Thoracic aorta (tissue), 2 donors: ENCODE measurements at places on chromosomes 1 and 21.

- DNase-seq, result no peak
These were observed at the start of gene HMGCS2 for GRCh38 chr1:119768778-119769177. HMGCS2 (minus strand) TSS chr1:119768905; CDS start chr1:119768844, 61 bp downstream.

DNA sequence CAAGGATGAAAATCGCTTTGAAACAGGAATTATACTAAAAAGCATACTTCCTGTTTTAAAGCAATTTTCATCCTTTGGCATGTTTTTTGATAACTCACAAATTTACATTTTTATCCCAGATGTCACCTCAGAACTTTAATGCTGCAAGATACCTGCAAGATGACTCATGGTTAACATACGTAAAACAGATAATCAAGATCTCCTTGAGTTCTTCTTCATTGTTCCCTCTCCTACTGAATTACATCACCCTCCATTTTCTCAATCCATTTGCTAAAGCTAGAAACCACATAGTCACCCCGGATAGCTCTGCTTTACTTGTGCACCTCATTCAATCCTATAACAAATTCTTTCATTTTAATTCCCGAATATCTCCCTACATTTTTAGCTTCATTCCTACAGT, 1114.2 kb downstream of the PLA2G4A start:
- DNase-seq, result no peak

DNA sequence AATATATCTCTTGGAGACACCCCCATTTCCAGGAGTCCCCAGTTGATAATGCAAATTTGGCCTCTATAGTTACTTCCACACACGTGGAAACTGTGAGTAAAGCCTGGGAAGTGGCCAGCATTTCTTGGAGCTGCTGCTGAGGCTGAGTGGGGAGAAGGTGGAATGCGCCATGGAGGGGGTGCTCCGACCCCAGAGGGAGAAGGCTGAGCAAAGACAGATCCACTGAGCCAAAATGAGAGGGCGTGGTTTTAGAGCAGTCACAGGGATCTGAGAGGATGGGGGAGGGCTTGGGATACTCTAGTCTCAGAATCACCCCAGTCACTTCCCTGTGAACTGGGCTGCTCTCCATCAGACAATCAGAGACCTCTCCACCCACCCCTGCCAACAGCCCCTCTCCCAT, 38.7 kb downstream of the TRIM62 start:
- DNase-seq, result no peak

DNA sequence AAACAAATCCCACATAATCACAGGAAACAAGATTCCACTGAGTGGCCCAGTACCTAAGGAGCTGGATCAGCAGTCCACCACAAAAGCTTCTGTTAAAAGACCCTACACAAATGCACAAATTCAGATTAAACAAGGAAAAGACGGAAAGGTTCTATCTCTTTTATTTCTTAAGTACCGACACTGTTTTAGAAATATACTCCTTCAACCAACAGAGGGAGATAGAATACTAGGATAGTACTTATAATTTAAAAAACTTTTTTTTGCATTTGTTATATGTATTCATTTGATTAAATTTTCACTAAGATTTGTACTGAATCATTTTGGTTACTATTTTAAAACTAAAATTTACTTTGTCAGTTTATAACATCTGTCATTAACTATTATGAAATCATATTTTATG, 12.5 kb downstream of the CDC7 start:
- no peak for DNase-seq

- DNase-seq, result no peak
These were observed 218.7 kb upstream of the COA6 start for GRCh38 chr1:234154320-234155251.

- no peak for DNase-seq
These were observed 22.7 kb upstream of the CA6 start for GRCh38 chr1:8922962-8923361.

- no peak for DNase-seq
These were observed 34.0 kb downstream of the PCSK9 start for GRCh38 chr1:55073187-55073916.

GRCh38 chr1:152000964-152001630, 7.4 kb upstream of the S100A10 start:
- DNase-seq, result no peak

GRCh38 chr1:37721565-37721964, 29.2 kb downstream of the CDCA8 start:
- no peak for DNase-seq

- no peak for DNase-seq
These were observed 99.8 kb upstream of the CAMK1G start for GRCh38 chr1:209483691-209484090.

GRCh38 chr21:25457411-25457810, 149.9 kb downstream of the MRPL39 start:
- DNase-seq, result no peak

- DNase-seq, result no peak
These were observed 83.4 kb upstream of the POU3F1 start for GRCh38 chr1:38129971-38130370.

- DNase-seq, result no peak
These were observed 113.9 kb upstream of the RGS1 start for GRCh38 chr1:192461684-192462083.

GRCh38 chr21:39120876-39121599, 62.2 kb downstream of the PSMG1 start:
- DNase-seq, result no peak

DNA sequence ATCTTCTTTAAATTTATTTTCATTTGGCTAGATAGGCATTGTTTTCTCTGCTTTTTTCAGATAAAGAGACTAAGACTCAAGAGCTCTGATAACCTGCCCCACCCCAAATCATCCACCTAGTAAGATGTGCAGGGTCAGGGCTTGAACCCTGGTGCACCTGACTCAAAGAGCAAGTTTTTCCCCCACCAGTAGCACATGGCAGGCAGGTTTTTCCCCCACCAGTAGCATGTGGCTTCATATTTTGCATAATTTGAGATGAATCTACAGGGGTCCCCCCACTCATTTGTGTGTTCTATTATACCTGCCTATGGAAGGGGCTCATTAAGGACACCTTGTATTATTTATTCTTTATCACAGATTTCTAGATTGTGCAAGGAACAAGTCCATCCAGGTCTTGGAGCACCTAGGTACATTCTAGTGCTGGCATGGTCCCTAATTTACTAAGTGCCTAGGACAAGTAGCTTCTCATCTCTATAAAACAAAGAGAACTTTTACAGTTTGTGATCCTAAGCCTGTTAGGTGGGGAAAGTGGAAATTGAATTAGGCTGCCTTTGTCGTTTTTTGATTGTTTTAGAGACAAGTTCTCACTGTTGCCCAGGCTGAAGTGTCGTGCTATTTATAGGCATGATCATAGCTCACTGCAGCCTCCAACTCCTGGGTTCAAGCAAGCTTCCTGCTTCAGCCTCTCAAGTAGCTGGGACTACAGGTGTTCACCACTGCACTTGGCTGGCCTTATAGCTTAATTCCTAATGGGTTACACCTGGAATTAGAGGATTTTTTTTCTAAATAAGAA, 13.2 kb upstream of the CTSE start:
- DNase-seq, result no peak

- DNase-seq, result no peak
These were observed 1.9 kb downstream of the GALE start for GRCh38 chr1:23798662-23799142.

GRCh38 chr1:56435434-56436262, 143.7 kb downstream of the PLPP3 start:
- no peak for DNase-seq
